ENCODE measurements at places on chromosomes 3 and 15.

GRCh38 chr3:122688996-122689395 is 8.4 kb downstream of the PARP14 start:
- DNase-seq, result no peak

- no peak for DNase-seq
Observed at GRCh38 chr3:99532246-99532645, 106.1 kb upstream of the COL8A1 start.

DNA sequence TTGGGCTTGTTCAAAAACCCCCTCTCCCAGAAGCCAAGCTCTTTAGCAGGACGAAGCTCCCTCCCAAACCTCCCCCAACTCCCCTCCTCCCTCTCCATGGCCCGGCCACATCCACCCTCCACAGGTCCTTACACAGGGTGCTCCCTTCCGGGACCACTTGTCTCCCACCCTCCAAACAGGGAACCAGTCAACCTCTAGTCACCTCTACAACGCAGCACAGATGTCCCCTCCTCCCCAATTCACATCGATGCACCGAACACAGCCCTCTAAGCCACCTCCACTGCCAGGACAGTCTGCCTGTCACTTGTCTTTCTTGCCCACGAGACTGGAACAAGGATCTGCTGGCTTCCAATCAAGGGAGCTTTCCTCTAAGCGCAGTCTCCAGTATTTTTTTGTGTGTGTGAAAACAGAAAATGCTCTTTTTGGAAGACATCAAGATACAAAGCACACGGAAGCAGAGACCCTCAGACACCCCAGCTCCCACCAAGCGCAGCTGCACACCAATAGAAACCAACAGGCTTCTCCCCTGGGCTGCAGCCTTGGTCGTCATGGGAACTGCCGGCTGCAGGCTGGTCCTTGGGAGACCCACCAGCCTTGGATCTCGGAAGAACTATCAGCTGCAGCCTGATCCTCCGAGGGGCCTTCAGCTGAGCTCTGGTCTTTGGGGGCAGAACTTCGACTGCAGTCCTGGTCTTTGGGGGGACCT is 26.5 kb downstream of the IQSEC1 start:
- no peak for DNase-seq

GRCh38 chr15:55124616-55125015 is 72.1 kb downstream of the RSL24D1 start:
- no peak for DNase-seq

GRCh38 chr3:2504912-2505311 is 406.2 kb downstream of the CNTN4 start:
- no peak for DNase-seq

- DNase-seq, result no peak
Observed at GRCh38 chr3:187831125-187832051, 86.1 kb upstream of the BCL6 start.

DNA sequence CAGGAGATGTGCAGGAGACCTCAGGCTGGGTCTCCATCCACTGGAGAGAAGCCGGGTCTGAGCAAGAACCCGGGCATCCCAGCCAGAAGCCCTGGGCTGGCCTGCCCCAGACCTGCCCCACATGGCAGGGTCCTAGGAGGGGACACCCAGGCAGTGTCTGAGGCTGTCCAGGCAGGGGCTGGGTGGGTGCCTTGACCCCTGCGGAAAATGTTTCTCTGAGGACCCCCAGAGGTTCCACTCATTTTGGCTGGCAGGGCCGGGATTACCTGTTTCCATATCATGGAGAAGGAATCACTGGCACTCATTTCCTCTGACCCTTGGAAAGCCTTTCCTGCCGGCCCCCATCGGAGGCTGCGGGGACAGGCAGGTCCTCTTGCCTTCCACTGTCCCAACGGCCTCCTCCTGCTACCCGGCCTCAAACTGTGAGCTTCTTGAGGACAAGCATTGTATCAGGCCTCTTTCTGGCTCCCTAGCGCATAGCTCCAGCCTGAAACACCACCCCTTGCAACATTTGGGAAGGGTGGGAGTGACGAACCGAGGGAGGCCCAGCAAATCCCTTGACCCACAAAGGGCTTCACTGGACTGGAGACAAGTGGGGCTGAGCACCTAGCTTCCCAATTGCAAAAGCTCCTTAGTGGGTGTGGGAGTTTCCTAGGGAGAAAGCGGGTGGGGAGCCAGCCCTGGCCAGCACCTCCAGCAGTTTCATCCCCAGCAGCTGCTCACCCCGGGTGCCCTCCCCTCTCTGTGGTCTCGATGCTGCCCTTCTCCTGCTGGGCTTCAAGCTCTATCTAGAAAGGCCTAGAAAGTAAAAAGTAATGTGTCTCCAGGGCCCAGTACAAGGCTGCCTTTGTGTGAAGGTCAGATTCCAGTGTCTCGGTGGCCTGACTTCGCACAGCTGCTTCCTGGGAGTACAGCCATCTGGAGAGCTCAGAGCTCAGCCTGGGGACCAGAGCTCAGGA is 29.7 kb downstream of the ACSBG1 start:
- DNase-seq, result no peak

GRCh38 chr3:72593881-72594397 is 254.3 kb downstream of the SHQ1 start:
- DNase-seq, result no peak

DNA sequence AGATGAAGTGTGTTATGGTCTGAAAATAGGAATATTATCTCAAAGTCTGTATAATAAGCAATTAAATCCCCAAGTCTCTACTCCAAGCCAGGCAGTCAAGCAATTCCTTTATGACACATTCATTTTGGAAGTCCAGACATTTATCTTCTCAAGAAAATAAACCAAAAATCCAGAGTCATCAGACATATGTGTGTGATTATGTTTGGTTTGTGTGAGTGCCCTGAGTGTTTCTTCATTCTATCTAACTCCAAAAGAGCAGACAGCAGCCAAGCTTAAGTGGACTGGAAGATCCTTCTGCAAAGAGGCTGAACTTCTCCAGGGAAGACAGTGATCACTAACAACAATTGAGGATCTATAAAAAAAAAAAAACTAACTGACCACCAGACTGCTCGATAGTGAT is 239.8 kb downstream of the STAG1 start:
- no peak for DNase-seq
